Fibroblast of the aortic adventitia (primary cell): ENCODE measurements at places on chromosomes 16 and 17. TPM values are rescaled to one million over a fixed set of nuclear protein-coding genes. Genes with fewer than 3 reads are reported as not detected.

Gene ZKSCAN2
- 5.6 and 7.3 TPM in 2 replicates for total RNA-seq

Gene STH
- not detected in 2 replicates for total RNA-seq

Gene DPEP1
- total RNA-seq = not detected in 2 replicates

Gene TIGD7
- total RNA-seq = 1.9 and 6.4 TPM in 2 replicates
